Nucleus accumbens (tissue), 56 donors: ENCODE measurements at places on chromosomes 1 and 21.

DNA sequence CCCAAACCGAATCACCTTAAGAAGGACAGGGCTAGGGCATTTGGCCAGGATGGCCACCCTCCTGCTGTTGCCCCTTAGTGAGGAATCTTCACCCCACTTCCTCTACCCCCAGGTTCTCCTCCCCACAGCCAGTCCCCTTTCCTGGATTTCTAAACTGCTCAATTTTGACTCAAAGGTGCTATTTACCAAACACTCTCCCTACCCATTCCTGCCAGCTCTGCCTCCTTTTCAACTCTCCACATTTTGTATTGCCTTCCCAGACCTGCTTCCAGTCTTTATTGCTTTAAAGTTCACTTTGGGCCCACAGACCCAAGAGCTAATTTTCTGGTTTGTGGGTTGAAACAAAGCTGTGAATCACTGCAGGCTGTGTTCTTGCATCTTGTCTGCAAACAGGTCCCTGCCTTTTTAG lies 3.6 kb downstream of the BTG2 start:
- DNase-seq, result no peak

- DNase-seq, result no peak
Measured at GRCh38 chr1:47883963-47884362, 113.2 kb downstream of the TRABD2B start.

DNA sequence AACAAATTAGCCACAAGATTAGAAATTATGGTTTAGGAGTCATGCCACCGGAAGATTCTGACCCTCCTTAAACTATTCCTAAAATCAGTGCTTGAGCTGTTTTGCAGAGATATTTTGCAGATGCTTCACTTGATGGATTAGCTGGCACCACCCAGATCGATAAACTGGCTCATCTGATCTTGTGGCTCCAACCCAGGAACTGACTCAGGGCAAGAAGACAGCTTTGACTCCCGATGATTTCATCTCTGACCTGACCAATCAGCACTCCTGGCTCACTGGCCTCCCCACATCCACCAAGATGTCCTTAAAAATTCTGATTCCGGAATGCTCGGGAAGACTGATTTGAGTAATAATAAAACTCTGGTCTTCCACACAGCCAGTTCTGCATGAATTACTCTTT lies 221.6 kb downstream of the RHOU start:
- no peak for DNase-seq

GRCh38 chr1:20083178-20083944 lies 13.4 kb downstream of the PLA2G5 start:
- DNase-seq, result no peak

DNA sequence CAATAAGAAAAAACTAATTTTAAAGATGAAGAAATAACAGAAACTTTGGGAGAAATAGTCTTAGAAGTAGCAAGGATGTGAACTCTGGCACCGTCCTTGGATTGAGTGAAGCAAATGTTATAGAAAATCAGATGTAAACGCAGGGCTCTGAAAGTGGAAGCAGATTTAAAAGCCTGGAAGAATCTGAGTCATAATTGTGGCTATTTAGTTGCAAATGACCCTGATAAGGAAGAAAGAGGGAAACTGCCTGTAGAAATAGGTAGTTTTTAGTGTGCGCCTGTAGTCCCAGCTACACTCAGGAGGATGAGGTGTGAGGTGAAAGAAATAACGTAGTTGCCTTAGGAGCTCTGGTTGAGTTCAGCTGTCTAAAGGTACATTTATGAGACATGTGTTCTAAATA lies 101.0 kb downstream of the NGF start:
- DNase-seq, result no peak

GRCh38 chr1:167899253-167899681 lies 14.7 kb downstream of the ADCY10 start:
- DNase-seq, result no peak
